Muscle of arm (tissue), 14 donors: ENCODE measurements at places on chromosomes 5 and 9.

DNA sequence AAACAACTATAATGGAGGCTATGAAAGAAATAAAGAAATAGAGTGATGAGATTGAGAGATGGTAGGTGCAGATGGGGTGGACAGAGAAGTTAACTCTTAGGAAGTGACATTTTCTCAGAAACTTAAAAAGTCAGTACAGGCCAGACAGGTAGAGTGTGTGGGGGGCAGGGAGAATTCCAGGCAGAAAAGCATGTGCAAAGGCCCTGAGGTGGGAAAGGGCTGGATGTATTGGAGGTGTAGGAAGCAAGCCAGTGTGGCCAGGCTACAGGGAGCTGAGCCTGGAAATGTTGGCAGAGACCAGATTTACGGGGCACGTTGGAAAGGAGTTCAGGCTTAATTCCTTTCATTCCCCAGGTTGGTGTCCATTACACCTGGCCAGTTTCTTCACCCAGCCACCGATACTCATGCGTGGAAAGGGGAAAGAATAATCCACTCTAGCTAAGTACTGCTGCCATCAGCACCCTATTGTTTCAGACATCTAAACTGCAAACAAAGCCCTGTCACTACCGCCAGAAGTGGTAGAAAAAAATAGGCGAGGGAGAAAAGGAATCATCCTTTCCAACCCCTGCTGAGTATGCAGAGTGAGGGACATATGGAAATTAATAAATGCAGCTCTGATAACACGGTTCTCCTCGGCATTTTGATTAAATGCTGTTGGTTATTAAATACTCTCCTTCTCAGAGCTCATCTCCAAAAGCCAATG lies 116.8 kb upstream of the GPR151 start:
- DNase-seq = no peak

DNA sequence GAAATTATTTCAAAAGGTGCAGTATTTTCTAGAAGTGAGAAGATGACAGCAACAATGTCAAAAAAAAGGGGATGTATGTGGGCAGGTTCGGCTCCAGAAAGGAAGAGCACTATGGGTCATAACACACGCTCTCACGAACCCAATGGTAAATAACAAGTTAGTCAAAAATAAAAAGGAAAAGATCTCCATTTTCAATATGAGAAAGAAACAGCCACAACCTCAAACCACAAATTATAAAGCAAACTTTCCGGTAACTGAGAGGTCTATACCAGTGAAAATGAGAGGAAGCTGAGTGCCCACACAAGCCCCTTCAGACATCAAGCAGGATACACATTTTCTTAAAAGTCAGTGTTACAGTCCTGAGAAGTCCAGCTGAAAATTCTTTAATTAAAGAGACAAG lies 398.5 kb upstream of the RPS23 start:
- DNase-seq = no peak

DNA sequence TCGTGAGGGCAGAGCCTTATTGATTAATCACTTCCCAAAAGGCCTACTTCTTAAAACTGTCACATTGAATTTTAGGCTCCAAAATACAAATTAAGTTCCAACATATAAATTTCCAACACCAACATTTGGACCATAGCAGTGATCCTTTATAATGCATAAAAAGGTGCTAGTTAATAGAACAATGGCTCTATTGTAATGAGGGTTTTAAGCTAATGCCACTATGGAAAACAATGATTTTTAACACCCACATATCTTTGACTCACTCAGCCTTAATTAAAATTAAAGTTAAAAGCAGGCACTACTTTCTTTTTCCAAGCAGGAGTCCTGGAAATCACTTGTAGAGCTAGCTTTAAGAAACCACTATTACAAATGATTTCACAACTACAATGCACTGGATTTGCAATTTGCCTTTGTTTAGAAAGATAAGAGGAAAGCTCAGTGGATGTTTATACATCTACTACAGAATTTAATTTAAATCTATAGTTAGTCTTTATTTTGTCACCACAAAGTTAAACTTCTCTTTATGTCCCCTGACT lies 41.8 kb downstream of the DPYSL3 start:
- no peak for DNase-seq

DNA sequence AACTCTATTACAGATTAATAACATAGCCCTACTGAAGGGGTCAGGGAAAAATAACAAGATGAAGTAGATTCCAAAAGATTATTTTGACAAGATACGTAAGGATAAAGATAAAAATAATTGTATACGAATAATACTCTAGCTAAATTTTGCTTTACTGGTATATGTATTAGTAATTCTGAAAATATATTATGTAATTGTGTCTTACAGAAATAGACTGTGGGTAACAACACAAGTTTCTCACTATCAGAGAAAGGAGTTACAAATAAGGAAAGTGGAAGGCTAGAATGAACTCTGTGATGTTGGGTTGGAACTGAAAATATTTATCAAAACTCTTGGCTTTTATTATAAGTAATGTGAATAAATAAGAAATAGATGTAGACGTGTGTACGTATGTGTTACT lies 26.6 kb upstream of the TUSC1 start:
- no peak for DNase-seq
